ENCODE measurements at places on chromosomes 12 and 14.

GRCh38 chr12:71710276-71711125 is 24.6 kb downstream of the TMEM19 start:
- no peak for DNase-seq

DNA sequence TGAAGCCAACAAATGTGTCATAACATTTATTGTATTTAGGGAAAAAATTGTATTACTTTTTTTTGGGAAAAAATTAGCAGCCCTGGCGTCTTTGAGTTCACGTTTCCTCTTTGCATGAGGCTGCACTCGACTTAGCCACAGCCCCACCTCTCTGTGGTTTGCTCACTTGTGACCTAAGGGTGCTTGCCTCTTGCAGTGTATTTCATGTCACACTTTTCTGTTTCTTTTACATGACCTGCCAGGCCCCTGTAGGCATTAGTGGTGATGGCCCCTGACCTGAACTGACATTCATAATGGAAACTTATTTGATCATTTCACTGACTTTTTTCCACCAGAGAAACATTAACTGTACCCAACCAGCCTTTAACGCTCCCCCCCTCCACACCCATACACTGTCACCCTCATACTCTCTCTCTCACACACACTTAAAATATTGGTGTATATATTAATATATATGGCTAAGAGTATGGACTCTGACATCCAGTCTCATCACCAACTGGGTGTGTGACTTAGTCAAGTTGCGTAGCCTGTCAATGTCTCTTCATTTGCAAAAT is 122.9 kb downstream of the PRKCH start:
- no peak for DNase-seq

GRCh38 chr12:57451233-57451778 is 3.8 kb upstream of the INHBE start:
- DNase-seq, result no peak

GRCh38 chr14:68369281-68370056 is 423.4 kb downstream of the ZFP36L1 start:
- DNase-seq, result no peak

- no peak for DNase-seq
These were observed 560.5 kb downstream of the BCL11B start for GRCh38 chr14:98711453-98711852.

DNA sequence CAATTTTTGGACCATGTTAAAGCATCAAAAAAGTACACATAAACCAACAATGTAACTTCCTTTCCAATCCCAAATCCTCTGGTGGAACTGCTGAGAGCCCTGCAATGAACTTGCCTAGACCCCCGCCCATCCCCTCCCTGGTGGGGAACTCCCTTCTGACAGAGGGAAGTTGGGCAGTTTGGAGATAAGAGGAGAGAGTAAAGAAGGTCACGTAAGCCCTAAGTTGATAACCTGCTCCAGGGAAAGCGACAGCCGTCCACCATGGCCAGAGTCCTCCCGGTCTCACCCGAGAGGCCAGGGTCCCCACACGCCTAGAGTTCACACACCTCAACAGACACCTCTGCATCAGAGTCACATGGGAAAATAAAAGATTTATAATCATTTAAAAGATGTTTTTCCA is 138.7 kb downstream of the EGLN3 start:
- no peak for DNase-seq

DNA sequence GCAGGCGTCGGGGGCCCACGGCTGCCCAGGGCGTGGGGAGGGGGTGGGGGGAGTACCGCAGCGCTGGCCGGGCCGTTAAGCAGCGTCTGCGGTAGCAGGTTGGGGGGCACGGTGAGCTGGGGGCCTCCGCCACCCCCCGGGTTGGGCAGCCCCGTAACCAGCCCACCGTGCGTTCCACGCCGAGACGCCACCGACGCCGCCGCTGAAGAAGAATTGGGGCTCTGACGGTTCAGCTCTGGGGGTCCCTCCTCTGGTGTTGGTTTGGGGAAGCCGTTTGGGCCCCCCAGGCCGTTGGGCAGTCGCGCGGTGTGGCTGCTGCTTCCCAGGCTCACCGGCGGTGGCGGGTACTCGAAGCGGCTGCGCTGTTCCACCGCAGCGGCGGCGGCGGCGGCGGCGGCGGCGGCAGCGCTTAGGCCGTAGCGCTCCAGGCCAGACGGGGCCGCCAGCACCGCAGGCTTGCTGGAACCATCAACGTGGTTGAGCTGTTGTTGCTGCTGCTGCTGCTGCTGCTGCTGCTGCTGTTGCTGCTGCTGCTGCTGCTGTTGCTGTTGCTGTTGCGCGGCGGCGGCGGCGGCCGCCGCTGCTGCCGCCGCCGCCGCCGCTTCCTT is 1.5 kb downstream of the IRF2BPL start:
- peak; percentile 73 for DNase-seq

GRCh38 chr14:35959835-35960234 is 133.7 kb downstream of the BRMS1L start:
- no peak for DNase-seq

- no peak for DNase-seq
These were observed 29.8 kb downstream of the ANKRD9 start for GRCh38 chr14:102479777-102480176.

GRCh38 chr12:9928607-9929006 is 3.6 kb downstream of the CLEC2A start:
- no peak for DNase-seq

DNA sequence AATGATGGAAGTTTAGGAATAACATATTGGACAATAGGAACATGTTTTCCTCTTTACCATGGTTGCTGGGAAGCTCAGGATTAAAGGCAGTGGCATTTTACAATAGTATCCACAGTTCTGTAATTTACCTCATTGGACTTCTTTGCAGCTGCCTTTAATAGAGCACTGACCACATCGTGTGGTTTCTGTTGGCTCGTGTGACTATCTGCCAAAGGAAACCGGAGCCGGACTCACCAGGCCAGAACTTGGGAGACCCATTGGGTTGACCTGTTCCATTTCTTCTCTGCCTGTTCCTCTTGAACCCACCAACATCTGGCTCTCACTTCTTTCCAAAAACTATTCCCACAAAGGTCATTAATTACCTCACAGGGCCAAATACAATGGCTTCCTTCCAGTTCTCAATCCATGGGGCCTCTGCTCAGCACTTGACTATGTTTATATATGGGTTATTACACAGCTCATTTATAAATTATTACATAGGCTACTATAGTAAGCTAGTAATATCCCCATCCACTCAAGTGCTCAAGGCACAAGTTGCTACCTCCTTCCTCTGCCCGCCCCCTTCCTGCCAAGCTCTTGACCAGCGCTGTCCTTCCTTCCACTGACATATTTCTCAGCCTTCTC is 121.5 kb upstream of the VASH1 start:
- DNase-seq, result no peak

DNA sequence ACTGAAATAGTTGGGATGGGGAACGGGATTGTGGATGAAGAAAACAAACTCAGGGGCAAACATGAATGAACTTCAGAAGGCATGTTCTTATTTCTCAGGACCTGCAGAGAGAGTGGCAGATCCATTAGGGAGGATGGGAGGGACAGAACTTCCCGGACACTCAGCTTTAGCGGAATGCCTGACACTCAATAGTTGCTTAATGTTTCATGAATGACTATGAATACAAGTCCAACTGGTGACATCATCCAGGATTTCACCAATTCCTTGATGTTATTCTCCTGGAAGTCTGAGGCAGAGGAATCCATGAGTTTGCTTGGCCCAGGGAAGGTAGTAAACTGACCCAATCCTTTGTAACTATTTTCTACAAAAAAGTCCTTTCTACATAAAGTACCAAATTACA is 37.8 kb upstream of the LRRC10 start:
- no peak for DNase-seq

- no peak for DNase-seq
These were observed 64.6 kb upstream of the LTA4H start for GRCh38 chr12:96099986-96100385.

DNA sequence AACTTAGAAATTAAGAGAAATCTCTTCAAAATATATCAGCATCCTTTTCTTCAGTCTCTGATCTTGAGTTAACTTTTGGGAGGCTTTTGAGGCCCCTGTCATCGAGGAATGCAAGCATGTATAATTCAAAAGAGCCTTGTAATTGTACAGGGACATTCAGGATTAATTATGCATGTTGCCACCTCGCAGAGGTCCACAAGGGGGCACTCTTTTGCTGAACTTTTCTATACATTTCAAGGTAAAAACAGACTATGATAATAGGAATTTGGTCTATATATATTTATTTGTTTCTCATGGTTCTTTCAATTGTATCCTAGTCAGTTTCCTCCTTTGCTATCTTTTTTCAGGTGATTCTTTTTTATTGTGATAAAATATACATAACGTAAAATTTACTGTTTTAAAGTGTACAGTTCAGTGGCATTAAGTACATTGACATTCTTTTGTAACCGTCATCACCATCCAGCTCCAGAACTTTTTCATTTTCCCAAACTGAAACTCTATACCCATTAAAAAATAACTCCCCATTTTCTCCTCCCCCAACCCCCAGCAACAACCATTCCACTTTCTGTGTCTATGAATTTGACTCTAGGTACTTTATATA is 47.0 kb upstream of the SLC2A13 start:
- DNase-seq, result no peak

DNA sequence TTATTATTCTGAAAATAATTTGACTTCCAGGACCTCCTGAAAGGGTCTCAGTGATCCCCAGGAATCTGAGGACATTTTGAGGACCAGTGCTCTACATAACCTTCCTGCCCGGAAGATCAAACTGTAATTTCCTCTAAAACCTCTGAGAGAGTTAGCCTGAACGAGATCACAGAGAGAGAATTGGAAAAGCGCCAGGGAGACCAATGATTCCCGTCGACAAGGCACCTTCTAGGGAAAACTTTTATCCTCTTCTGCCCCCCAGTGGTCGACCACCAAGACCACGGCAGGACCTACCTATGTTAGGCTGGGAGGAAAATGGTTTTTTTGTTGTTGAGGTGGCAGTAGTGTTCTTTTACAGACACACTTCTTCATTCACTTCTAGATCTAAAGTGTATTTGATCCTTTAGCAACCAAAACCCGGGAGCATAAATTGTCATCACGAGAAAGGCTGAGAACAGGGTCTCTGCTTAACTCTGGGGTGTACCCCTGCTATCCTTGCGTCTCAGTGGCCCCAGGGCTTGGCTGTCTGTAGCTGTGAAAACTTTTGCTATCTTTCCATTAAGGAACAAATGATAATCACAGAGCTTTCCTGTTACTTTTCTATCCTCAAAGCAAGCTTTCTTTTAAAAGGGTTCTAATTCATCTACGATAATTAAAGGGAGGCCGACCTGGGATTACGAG is 62.9 kb upstream of the NID2 start:
- peak; percentile 55 for DNase-seq

DNA sequence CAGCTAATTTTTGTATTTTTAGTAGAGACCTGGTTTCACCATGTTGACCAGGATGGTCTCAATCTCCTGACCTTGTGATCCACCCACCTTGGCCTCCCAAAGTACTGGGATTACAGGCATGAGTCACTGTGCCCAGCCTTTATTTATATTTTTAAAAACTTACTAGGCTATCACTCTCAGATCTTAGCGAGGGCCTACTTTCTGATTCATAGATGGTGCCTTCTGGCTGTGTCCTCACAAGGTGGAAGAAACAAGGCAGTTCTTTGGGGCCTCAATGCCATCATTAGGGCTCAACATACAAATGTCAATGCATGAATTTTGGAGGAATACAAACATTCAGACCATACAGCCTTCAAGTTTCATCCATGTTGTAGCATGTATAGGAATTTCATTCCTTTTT is 2.4 kb upstream of the DGLUCY start:
- DNase-seq, result no peak

GRCh38 chr12:61739925-61740324 is 520.3 kb upstream of the USP15 start:
- DNase-seq, result no peak

DNA sequence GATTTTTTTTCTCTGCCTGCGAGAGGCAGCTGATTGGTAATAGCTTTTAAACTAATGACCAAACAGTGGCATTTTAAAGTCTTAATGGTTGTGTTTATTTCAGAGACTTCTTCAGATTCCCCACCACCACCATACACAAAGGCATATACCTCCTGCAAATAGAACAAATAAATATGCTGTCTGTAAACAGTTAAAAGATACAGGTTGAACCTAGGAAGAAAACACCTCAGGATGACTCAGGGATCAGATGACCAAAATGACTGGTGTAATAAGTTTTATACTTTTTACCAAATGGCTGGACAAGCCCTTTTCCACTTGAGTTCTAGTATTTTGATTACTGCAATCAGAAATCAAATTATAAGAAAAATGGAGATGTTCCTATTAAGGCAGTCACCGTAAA is 364.1 kb downstream of the PAWR start:
- DNase-seq, result no peak
